ENCODE measurements at places on chromosomes 11 and 22. TPM values are rescaled to one million over a fixed set of nuclear protein-coding genes. Genes with fewer than 3 reads are reported as not detected.

DNA sequence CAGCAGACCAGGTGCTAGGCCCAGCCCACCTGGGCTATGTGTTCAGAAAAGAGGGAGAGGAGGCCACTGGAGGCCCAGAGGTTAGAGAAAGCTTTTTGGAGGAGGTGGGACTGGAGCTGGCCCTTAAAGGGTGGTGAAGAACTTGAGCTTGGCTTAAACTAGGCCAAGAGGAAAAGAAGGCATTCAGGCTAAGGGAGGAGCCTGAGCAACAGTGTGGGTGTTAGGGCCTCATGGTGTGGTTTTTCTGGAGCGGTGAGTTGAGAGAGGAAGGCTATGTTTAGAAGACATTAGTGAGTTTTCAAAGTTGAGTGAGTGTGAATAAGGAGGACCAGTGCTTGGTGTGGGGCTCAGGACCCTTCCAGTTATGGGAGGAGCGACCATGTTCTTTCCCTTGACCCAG, 6.2 kb downstream of the TAF6L start:
- no peak for DNase-seq

DNA sequence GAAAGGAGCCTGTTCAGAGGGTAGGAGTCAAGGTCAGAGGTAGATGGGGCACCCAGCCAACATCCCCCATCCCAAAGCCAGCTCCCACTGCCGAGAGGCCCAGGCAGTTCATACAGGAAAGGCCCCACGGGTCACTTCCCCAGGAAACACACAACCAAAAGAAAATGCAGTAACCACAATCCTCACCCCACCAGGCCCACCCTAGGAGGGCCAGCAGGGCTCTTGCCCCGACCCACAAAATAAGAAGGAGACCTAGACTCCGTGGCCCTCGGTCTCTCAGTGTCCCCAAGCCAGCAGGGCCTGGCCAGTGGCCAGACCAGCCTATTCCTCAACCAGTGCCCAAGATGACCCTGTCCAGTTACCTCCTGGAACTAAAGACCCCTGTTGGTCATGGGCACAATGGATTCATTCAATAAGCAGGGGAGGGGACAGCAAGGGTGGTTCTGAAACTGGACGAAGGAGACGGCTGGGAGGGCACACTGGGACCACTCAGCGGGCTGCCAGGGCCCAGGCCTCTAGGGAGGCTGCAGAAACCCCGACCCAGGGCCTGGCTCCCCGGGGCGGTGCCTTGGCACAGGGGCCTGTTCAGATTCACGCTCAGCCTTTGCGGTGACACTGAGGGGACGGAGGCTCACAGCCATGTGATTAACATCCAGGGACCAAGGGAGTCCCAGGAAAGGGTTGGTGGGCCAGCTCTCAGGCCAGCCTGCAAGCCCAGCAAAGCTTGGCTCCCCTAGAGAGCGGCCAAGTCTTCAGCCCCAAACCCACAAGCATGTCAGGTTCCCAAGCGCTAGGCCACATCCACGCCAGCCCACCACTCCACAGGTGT, 5.5 kb downstream of the RAB3IL1 start:
- peak; percentile 58 for DNase-seq

- no peak for DNase-seq
Measured at GRCh38 chr11:9838961-9839360, 175.1 kb downstream of the SWAP70 start.

GRCh38 chr11:126927623-126928022, 72.9 kb downstream of the KIRREL3 start:
- DNase-seq: no peak

DNA sequence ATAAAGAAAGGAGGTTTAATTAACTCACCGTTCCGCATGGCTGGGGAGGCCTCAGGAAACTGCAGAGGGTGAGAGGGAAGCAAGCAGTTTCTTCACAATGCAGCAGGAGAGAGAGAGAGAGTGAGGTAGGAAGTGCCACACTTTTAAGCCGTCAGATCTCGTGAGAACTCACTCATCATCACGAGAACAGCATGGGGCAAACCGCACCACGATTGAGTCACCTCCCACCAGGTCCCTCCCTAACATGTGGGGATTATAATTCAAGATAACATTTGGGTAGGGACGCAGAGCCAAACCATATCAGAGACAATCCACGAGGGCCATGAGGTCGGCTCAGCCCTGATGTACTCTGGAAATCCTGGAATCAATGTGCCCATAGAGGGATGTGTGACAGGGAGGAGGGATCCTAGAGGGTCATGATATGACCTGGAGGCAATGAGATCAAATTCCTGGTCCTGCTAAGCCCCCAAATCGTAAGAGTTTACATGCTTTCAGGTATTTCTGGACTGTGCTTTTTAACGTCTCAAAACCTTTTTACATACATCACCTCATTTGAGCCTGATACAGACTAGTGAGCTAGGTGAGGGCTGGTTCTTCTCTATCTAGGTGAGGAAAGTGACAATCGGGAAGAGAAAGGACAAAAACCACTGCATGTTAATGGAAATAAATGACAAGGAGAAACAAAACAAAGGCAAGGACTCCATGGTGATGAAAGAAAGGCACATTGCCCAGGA, 19.5 kb upstream of the RASSF10 start:
- DNase-seq: no peak

- no peak for DNase-seq
Measured at GRCh38 chr11:3860375-3860774, 4.9 kb downstream of the STIM1 start.

GRCh38 chr11:46846510-46846830, 390 bp upstream of the CKAP5 start:
- no peak for DNase-seq

The SLC22A6 gene
- total RNA-seq: not detected

The TRPC6 gene
- total RNA-seq: 8.1 TPM

The OLFML1 gene
- 5.3 TPM for total RNA-seq
